Nucleus accumbens (tissue), 56 donors: ENCODE measurements at places on chromosomes 12 and 14.

DNA sequence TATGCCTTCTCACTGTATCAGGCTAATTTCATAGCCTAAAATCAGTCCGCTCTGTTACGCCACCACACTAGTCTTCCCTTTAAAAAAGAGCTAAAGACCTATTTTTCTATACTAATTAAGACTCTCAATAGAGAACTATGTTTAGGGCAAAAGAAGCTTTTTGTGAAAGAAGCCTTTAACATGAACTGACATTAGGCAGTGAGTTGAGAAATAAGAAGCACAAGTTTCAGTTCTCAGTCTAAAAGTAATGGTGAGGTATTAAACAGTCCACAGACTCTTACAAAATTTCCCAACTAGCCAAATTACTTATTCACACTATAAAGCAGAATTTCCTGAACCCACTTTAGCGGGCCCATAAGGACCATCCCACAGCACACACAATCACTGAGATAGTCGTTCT is 93.7 kb downstream of the SOX5 start:
- no peak for DNase-seq

- no peak for DNase-seq
Observed at GRCh38 chr12:81896771-81897170, 137.6 kb upstream of the PPFIA2 start.

DNA sequence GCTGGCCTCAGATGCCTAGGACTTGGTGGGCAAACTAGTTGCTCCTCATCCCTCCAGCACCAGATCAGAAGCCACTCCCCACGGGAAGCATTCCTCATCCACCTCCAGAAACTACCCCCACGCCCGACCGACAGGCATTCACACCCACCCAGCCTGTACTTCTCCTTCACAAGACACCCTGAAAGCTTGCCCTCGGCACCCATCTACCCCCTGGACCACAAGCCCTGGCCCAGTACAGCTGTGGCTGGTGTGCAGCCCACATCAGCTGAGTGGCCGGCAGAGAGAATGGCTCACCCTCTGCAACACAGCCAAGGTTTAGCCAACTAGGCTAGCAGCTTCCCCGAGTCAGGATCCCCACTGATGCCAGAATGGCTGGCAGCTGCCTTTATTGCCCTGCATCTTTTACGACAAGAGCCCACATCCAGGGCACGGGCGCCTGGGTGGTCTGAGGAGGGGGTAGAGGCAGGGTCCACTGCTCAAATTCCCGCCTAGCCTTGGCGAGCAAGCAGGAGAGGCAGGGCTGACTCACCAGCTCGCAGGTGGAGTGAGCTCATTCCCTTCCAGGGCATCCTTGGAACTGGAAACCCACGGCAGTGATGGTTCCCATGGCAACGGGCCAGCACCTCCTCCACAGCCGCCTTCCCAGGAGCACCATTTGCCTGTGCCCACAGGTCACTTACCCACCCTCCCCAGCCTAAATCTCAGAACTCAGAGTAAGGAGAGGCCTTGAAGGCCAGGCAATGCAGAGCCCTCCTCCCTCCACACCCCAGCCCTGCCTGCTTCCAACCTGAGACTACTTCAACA is 17.1 kb downstream of the ACTN1 start:
- DNase-seq = peak; percentile 79

GRCh38 chr12:1047898-1048660 is 57.1 kb downstream of the ERC1 start:
- DNase-seq = no peak

GRCh38 chr12:48145981-48146380 is 11.3 kb downstream of the ASB8 start:
- DNase-seq = no peak

DNA sequence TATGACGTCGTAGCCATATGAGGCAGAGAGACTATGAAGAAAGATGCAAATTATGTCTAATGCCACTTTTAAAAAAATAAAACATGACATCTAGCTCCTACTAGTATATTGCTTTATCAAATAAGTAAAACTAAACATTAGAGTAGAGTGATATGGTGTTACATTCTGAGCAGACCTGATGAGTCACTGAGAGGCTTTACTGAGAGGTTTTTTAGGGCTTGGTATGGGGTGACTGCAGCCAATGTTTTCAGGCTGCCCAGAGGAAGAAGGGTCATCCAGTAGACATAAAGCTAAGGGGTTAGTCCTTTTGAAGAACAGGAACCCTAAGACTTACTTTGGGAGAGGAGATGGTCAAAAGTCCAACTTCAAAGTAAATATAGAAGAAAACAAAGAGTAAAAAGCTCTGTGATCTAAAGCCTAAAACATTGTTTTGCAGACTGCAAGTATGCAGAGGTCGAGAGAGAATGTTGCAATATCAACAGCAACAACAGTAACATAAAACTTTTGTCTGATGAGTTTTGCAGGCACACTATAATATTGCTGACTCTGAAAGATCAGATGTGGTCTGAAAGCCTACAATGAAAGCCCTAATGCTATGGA is 774.7 kb downstream of the TMTC2 start:
- no peak for DNase-seq

DNA sequence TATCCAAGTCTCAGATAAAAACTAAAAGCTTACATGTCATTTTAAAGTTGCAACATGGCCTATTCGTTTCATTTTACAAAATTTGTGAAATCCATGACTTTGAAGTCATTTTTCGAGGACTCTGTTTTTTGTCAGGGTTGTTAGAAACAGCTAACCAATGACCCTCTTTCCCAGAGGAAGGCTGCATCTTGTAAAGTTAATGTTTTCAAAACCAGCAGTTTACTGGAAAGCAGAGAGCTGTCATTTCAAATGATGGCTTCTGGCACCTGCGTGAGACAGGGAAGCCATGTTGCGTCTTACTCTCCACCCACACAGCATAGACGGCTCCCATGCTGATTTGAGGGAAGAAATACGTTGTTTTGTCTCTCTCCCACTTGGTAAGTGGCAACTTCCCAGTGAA is 50.1 kb upstream of the RTRAF start:
- DNase-seq = no peak

DNA sequence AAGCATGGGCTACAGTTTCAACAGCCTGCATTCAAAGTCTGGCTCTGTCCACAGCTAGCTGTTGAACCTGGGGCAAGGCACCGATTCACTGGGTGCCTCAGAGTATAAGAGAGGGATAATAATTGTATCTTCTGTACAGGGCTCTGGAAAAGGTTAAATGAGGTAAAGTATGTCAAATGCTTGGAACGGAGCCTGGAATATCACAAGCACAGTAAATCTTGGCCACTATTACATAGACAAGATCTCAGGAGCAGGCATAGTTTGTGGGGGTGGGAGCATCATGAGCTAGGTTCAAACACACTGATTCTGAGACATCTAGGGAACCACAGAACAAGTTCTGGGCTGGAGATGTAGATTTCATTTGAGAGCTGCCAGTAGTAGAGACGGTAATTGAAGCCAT is 203.7 kb upstream of the NUDT4 start:
- DNase-seq = no peak

- no peak for DNase-seq
Observed at GRCh38 chr14:86613126-86613525, 1083.2 kb downstream of the FLRT2 start.

- DNase-seq = no peak
Observed at GRCh38 chr12:59131462-59131861, 211.2 kb upstream of the LRIG3 start.

DNA sequence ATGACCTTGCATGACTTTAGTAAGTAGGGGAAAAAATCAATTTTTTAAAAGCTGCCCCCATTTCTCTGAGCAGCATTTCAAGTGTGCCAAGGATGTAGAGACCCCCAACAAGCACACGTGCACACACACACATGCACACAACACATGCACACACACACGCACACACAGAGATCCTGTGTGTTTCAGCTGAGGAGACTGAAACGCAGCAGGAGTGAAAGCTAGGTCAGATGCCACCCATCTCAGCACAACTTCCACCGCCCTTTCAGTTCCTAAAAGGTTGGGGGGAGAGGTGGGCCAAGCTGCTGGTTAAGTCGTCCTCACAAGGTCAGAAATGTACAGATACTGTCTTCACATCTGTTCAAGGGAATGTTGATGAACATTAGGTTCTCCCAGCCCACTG is 13.9 kb downstream of the MYL2 start:
- DNase-seq = no peak

DNA sequence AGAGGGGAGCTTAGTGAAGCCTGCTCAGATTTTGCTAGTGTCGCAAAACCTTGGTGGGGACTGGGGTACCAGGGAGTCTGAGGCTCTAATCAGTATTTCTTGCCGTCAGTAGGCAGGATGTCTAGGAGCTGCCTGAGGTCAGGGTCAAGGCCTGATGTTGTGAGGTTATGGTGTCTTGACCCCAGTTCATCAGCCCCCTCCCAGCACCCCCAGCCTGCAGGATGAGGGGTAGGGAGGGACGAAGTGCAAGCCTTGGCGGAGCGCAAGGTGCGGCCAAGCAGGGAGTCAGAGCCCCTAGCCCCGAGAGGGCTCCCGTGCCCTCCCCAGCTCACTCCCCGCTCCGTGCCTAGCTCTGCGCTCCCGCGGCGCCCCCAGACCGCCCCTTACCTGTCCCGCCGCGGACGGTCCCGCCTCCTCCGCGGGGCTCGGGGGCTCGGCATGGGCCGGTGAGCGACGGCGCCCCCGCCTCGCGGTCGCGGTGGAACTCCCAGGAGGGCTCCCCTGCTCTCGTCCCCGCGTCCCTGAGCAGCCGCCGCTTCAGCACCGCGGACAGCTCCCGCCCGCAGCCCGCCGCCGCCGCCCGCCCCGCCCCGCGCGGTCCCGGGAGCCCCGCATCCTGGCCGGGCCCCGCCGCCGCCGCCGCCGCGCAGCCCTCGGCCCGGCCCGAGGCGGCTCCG is 347 bp downstream of the SYNDIG1L start:
- DNase-seq = no peak

GRCh38 chr12:118061873-118062843 is 1.2 kb upstream of the WSB2 start:
- no peak for DNase-seq

- DNase-seq = peak; percentile 63
Observed at GRCh38 chr12:120439646-120440247, 1.8 kb downstream of the COX6A1 start.

GRCh38 chr12:80040075-80040738 is 59.1 kb upstream of the OTOGL start:
- no peak for DNase-seq
